ENCODE measurements at places on chromosomes 2 and 18.

GRCh38 chr18:12420821-12421421 lies 13.2 kb downstream of the PRELID3A start:
- no peak for DNase-seq

- DNase-seq: no peak
Observed at GRCh38 chr2:241091734-241092445, 10.2 kb downstream of the MTERF4 start.

DNA sequence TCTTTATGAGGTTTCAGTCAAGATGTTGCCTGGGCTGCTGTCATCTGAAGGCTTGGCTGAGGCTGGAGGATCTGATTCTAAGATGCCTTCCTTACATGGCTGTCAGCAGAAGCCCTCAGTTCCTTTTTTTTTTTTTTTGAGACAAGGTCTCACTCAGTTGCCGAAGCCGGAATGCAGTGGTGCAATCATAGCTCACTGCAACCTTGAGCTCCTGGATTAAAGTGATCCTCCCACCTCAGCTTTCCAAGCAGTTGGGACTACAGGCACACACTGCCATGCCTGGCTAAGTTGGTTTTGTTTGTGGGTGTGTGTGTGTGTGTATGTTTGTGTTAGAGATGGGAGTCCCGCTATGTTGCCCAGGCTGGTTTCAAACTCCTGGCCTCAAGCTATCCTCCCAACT lies 13.1 kb upstream of the SLC35F5 start:
- no peak for DNase-seq

GRCh38 chr18:39946623-39947061 lies 2008.4 kb upstream of the PIK3C3 start:
- peak; percentile 90 for DNase-seq

DNA sequence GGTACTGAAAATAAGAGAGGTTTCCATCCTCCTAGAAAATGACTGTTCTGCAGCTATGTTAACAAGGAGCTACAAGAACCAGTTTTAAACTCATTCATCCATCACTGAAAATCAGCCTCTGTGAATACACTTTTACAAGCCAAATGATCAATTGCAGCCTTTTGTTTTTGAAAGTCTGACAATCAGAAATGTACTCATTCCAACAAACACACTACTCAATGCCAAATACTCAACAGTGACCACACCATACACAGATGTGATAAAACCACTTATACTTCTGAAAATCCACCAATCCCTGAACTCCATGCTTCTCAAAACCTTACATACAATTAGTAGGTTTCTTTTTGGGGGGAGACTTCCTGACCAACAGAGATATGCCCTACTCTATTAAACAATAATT lies 663.9 kb upstream of the CHAC2 start:
- no peak for DNase-seq

DNA sequence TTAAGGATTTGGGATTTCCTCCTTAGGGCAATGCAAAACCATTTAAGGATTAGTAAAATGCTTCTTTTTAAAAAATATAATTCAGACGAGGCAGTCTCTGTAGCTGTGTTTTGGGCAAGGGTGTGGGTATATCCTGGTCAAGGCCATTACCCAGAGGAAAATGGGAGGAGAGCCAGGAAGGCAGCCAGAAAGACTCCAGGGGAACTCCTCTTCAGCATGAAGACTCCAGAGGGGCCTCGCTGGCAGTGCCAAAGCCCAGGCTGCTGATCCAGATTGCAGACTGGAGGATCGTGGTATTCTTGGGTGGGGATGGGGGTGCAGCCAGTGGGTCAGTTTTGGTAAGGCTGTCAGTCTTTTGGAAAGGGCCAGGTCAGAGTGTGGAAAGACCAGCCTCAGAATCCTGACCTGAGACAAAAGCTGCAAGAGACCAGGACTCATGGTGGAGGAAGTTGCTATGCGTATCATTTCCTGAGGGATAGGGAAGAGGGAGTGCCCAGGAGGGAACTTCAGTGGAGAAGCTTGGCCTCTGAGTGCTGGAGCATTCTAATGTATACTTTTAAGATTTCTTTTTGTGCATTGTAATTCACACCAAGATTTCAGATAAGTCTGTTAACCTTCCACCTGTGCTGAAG lies 20.9 kb upstream of the RAB11FIP5 start:
- no peak for DNase-seq

DNA sequence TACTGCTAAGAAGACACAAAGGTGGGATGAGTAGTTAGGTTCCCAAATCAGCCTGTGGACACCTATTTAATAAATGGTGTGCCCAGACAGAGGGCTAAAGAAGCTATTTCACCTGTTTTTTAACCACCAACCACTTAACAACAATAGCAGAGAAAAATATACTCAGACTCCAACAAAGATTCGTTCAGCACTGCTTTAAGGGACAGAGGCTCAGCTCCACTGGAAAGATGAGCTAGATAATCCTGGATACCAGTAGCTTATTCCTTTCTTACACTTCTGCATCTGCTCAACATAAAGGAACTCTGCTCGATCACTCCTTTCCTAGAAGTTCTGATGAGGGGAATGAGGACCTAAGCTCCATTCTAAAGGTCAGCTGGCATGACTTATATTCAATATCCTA lies 44.5 kb downstream of the PTCD3 start:
- DNase-seq: no peak

GRCh38 chr2:213475433-213475832 lies 191.2 kb downstream of the SPAG16 start:
- DNase-seq: no peak

DNA sequence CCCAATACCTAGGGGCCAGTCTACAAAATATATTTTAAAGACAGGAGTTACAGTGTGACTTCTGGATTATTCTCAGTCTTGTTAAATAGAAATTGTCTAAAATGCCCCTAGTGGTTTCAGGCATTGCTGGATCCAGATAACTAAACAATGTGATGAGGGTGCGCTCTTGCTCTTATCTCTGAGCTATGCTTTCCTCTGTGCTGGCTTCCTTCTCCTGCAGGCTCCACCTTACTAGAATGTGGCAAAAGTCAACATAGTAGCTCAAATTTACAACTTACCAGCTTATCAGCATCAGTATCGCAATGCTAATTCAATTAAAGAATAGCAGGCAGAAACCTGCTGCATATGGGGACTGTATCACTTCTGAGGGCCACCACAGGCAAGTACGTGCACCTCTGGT lies 61.3 kb upstream of the RNU4ATAC start:
- no peak for DNase-seq

DNA sequence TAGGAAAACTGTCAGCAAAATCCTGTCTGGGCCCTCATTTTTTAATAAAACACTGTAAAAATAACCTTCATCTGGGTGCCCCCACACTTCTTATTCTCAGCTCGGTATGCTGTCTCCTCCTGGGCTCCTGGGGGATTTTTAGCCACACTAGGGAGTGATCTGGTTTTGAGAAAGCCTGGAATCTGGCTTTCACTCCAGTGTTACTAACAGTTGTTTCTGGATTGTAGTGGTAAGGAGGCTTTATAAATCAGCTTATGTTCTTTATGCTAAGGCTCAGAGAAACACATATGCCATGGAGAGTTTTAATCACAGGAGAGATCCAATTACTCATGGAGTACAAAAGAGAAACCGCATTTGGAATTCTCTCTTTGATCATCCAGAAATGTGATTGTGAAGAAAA lies 744.3 kb upstream of the SOX11 start:
- no peak for DNase-seq

- DNase-seq: no peak
Observed at GRCh38 chr2:218166791-218167190, at the start of gene CXCR1. CXCR1 (minus strand) TSS chr2:218166962; CDS start chr2:218165211, 1,751 bp downstream.

DNA sequence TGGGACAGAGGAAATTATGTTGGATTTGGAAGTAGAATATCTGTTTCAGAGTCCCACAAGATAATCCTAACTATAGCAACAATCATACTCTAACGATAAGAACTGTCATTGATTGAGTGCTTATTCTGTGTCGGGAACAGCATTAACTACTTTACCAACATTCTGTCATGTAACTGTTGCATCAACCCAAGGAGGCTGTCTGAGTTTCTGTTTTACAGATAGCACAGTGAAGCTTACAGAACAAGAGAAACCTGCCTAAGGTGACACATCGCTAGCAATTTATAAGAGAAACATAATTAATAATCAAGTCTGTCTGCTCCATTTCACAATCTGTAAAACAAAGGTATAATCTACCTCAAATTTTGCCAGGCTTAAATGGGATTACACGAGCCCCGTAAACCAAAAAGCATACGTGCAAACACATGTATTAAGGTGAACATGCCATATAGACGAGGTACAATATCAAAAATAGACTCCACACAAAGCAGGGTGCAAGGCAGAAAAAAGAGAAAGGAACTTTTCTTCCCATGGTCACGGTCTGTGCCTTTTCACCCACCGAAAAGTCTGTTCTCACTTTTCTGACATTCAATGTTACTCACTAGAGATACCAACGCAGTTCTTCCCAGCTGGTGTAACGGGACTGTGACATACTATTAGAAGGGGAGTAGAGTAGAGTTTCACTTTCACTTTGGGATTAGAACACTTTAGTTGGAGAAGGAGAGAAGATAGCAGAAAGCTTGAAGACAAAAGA lies 37.2 kb upstream of the SLC8A1 start:
- peak; percentile 39 for DNase-seq

DNA sequence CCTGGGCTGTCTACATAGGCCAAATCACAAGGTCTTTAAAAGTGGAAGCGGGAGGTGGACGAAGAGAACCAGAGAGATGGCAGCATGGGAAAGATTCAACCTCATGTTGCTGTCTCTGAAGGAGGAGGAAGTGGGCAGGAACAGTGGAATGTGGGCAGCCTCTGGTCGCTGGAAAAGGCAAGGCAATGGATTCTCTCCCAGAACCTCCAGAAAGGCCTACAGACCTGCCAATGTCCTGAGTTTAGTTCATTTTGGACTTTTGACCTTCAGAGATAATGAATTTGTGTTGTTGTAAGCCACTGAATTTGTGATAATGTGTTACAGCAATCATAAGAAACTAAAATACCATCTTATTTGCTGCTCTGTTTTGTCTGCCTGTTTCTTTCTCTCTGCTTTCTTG lies 122.5 kb downstream of the RNF152 start:
- DNase-seq: no peak

GRCh38 chr18:22703883-22704585 lies 229.1 kb upstream of the RBBP8 start:
- DNase-seq: peak; percentile 60

- no peak for DNase-seq
Observed at GRCh38 chr2:119478188-119478977, 45.9 kb downstream of the SCTR start.

DNA sequence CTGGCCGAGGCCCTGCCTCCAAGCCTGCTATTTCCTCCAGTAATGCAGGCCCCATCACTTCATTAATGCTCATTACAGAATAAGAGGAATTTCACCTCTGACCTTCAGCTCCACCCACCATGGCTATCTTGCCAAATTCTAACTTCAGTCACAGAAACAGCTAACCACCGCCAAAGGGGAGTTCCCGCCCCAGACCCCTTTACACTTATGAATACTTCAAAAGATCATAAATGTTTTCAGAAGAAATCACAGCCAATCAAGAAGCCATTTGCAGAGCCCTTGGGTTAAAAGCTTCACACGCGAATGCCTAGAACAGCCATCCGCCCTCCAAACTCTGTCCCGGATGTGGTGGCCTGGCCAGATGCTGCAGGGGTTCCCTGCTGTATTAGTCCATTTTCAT lies 73.8 kb upstream of the TWIST2 start:
- no peak for DNase-seq

- no peak for DNase-seq
Observed at GRCh38 chr18:63099091-63099840, 220.3 kb downstream of the BCL2 start.

DNA sequence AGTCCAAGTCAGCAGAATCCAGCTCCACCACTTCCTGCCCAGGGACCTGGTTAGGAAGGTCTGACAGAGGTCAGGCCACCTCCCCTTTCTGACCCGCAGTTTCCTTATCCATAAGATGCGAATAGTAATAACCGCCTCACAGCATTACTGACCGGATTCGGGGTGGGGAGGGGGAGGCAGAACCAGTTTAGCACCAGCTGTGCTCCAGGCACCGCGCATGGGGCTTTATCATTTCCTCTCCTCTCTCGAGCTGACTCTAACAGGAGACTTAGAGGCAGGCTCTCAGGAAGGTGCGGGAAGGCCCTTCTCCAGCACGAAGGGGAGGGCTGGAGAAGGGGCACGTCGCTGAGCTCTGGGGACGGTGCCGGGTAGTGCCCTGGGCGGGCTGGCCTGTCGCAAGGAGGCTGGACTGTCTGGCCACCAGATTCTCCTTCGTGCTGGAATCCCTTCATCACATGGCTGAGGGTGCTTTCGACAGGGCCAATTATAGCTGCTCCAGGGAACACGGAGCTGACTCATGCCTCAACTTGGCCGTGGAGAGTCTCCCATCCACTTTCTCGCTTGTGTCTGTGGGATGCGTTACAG lies 5.7 kb downstream of the EHD3 start:
- DNase-seq: peak; percentile 55

DNA sequence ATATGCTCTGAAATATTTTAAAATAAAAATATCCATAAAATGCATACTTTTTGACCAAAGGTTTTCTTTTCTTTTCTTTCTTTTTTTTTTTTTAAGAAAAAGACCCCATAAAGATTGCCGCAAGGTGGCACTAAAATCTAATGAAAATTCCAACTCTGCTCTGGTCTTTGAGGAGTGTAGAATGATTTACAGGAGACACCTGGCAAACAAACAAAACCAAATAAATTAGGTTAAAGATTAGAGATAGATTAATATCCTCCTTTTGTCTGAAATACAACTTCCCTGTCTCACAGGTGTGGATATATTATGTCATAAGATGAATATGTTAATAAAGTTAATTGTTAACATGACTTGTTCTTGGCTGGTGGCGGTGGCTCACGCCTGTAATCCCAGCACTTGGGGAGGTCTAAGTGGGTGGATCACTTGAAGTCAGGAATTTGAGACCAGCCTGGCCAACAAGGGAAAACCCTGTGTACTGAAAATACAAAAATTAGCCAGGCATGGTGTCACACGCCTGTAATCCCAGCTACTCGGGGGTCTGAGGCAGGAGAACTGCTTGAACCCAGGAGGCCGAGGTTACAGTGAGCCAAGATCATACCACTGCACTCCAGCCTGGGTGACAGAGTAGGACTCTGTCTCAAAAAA lies 3.5 kb upstream of the RHOB start:
- peak; percentile 55 for DNase-seq

GRCh38 chr2:73337828-73338227 lies 44.5 kb upstream of the EGR4 start:
- no peak for DNase-seq

DNA sequence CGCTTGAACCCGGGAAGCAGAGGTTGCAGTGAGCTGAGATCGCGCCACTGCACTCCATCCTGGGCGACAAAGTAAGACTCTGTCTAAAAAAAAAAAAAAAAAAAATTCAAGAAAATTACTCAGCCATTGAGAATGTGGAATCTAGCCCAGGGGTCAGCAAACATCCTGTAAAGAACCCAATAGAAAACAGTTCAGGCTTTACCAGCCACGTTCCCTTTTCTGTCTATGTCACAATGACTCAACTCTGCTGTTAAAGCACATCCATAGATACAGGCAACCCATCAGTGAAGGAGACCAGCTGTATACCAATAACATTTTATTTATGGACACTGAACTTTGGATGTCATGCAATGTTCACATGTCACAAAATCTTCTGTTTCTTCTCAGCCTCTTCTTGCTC lies 435.6 kb upstream of the GYPC start:
- DNase-seq: peak; percentile 1

- DNase-seq: peak; percentile 83
Observed at GRCh38 chr18:23321996-23322395, 131.1 kb upstream of the RIOK3 start.

GRCh38 chr18:79245517-79246001 lies 150.2 kb upstream of the NFATC1 start:
- DNase-seq: no peak
